ENCODE measurements at places on chromosomes 2 and 18.
A peak's percentile ranks its signal among the peaks of the same experiment; 100 is the strongest.

DNA sequence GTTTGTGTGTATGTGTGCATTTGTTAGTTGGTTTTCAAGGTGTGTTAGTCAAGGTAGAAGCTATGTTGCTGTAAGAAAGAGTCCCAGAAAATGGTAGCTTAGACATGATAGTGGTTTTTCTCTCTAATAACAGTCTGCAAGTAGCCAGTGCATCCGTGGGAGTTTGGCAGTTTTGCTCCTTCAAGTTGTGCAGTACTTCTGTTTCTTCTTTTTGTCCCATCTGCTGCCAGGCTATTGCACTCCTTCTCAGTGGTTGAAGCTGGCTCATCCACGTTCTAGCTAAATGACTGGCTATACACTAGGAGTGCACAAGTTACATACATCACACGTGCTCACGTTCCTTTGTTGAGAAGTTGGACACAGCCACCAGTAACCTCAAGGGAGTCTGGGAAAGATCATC, 134.7 kb downstream of the ASXL3 start:
- no peak for DNase-seq

- no peak for DNase-seq
These were observed 142.4 kb downstream of the NEDD4L start for GRCh38 chr18:58186258-58186948.

GRCh38 chr2:47636596-47637264, 146.2 kb upstream of the MSH6 start:
- no peak for DNase-seq

- DNase-seq, result no peak
These were observed 200.6 kb downstream of the ZFP36L2 start for GRCh38 chr2:43025709-43026295.

- DNase-seq, result no peak
These were observed 89.9 kb upstream of the TMEM247 start for GRCh38 chr2:46389417-46389916.

GRCh38 chr18:62101321-62101721, 85.5 kb downstream of the PIGN start:
- no peak for DNase-seq

DNA sequence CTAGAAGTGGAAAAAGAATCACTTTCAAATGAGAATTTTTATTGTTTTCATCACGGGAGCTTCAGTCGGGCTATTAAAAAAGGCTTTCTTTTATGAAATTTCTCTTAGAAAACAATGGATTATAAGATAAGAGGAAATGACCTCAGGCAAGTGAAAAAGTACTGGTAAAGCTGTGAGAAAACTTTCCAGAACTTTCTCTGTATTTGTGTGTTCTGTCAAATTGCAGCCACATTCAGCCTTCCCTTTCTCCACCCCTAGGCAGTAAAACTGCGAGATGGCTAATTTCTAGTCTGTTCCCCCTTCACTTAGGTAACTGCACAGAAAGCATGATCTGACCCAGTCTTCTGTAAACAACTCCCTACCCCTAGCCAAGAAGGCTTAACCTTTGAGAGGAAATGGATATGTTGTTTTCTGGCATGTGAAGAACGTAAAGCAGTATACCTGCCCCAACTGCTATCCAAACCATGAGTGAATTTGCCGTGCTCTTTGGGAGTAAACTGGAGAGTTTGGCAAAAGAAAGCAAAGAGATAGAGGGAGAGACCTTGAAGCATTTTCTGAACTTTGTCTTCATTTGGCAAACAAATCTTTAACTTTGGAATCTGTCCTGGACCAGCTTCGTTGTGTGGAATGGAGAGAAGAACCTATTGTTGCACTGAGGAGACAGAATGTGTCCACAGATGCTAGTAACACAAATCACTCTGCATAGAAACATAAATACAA, 105.4 kb downstream of the ETAA1 start:
- DNase-seq, result no peak

- DNase-seq, result no peak
These were observed 44.3 kb downstream of the LPIN2 start for GRCh38 chr18:2968606-2969005.

DNA sequence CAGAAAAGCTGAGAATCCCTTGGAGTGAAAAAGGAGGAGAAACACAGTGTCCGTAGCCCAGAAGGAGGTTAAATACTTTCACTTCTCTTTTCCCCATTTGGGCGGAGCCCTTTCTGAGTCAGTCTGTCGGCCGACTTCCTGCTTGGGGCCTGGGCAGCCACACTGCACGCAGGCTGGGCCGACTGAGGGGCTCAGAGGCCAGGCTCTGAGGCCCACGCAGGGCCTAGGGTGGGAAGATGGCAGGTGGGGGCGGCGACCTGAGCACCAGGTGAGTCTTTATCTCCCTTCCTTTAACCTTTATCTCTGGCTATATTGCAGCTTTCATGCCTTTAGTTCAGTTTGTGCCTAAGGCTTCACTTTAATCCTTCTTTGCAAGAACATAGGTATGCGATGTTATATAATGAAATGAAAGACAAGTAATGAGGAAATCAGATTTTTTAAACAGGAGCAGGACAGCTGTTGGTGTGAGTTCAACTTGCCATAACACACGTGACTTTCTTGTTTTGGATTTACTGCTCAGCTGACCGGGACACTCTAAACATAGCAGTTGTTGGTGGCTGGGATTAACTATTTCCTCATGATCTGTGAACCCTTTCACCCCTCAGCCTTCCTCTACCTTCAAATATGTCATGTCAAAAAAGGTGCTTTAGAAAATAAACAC, at the start of gene SP100:
Gene SP100 (plus strand): TSS at position 141 of the 661 bp plus-strand sequence. CDS start 96 bp downstream, at position 237.
- peak; percentile 87 for DNase-seq
